Dorsolateral prefrontal cortex (tissue), 122 donors: ENCODE measurements at places on chromosomes 2 and 18.

GRCh38 chr2:37802899-37803379 is 122.1 kb upstream of the RMDN2 start:
- DNase-seq, result no peak

GRCh38 chr2:73877071-73877802 is 15.6 kb upstream of the ACTG2 start:
- DNase-seq, result no peak

GRCh38 chr2:217934321-217935131 is 68.3 kb downstream of the TNS1 start:
- no peak for DNase-seq

DNA sequence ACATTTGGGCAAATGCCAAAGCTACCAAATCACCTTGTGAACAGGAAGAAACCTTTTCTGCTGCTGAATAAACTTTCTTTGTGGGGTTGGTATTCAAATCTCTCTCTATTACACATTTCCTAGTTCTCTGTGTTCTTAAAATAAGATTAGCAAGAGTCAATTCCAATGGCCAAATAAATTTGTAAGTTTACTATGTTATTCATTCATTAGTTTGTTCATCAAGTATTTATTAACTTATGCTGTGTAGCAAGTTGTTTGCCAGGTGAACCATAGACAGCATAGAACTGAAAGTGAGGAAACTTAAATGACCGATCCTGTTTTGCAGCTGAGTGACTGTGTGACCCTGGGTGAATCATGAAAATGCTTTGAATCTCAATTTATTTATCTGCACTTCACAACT is 37.7 kb upstream of the FSHR start:
- no peak for DNase-seq

DNA sequence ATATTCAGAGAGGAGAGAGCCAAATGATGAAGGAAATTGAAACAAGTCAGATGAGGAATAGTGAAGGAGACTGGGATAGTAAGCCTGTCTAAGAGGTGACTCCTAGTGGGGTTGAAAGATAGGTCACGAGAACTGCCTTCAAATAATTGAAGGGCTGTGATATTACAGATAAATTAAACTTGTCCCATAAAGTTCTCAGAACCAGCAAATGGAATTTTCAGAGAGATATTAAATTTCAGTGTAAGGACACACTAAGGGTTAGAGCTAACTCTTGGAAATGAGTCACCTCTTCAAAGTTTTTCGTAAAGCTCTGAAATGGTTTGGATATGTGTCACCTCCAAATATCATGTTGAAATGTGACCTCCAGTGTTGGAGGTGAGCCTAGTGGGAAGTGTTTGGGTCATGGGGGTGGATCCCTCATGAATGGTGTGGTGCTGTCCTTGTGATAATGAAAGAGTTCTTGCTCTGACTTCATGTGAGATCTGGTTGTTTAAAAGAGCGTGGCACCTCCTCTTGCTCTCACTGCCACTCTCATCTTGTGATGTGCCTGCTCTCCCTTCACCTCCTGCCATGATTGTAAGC is 87.3 kb downstream of the BABAM2 start:
- DNase-seq, result no peak

DNA sequence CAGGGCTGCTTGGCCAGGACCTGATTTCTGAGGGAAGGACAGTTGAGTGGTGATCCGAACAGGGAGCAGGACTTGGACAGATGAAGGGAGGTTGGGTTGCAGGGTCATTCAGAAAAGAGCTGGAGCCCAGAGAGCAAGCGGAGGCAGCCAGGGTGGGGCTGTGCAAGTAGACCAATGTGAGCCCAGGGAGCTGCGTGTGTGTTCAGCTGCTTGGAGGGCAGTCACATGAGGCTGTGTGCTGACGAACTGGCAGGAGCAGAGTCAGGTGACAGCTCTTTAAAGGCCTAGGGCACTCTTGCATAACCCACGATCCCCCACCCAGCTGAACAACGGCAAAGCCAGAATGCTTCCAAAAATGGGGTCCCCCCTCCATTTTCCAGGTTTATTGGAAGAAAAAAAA is 4.6 kb upstream of the MLPH start:
- no peak for DNase-seq

DNA sequence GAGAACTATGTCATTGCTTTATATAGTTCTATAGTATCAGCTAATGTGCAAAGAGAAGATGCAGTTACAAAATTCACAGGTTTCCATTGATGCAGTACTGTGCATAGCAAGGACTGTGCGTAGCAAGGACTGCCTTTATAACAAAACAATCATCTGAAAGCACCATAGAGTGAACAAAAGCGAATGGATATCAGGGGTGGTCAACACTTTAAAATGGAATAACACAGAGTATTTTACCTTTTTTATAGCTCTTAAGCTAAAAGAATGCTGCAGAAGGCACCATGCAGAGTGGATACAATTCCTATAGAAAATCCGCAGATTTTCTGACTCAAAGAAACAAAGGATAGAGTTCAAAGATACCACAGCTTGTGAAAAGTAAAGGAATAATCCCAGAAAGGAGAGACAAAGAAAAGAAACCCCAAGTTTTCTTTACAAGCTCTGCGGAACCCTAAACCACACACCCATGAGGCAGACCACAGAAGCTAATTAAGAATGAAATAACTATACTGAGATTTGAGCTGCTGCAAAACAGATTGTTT is 229.9 kb upstream of the DTNA start:
- DNase-seq, result no peak

DNA sequence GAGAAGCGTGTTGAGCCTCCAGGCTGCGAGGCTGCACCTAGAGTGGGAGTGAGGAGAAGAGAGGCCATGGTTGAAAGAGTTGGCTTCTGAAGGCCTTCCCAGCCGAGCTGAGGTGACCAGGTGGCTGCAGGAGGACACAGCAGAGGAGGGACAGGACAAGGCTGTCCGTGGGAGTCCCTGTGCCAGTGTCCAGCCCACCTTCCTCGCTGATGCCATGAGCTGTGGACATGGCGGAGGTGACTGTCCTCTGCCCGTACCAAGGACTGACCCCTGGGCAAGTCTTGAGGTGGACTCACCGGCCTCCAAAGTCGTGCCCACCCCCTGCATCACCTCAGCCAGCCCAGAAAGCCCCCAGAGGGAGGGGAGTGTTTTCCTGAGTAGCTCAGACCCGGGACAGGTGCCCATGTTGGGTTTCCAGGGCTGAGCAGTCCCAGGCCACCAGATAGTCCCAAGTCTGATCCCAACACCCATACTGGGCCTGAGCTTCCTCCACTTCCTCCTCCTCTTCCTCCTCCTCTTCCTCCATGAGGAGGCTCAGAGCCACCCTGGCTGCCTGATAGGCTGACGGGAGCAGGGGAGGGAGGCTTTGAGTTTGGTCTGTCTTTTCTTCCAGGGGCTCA is 43.0 kb upstream of the FOSL2 start:
- no peak for DNase-seq

DNA sequence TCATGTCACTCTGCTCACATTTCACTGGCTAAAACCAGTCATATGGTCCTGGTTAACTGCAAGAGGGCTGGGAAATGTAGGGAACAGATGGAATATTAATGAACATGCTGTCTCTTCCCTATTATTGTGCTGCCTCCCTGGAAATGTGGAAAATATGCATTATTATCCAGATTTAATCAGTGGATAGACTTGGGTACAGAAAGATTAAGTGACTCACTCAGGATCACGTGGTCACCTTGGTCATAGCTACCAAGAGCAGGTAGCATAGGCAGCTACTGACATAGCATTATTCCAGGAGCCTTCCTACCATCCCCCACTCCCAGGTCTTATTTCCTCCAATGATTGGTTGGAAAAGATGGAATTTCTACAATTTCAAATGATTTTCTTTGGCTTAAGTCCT is 141.1 kb downstream of the HRH4 start:
- DNase-seq, result no peak
